ENCODE measurements at places on chromosomes 6 and 20.

DNA sequence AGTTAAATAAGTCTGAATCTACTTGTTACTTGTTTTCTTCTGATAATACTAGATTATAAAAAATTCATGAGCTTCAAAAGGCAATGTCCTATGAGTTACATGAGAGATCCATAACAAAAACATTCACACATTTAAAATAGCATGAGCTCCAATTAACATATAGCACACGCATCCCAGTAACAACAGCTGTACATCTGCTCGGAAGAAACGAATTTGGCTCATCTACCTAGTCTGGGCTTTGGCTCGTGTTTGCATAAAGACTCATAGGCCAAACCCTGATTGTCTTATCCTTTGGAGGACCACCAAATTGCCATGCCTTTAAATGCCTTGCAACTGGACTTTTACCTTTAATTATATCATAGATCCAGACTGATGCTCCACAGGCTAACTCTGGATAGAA is 259.7 kb upstream of the CHD6 start:
- DNase-seq, result no peak

DNA sequence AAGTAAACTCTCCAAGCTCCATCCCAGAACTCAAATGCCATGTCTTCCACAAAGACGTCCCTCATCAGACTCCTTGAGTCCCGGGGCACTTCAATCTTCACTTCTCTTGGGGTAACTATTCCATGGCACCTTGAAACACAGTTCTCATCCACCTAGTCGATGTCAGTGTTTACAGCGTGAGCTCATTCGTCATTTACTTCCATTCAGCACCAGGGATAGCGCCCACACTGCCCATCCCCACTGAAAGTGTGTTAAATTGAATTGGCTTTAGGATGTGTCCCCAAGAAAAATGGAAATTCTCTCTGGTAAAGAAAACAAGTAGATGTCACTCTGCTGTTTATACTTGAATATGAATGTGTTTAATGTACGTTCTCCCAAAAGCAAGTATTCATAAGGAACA is 31.3 kb downstream of the KCNK15 start:
- DNase-seq, result no peak

GRCh38 chr20:20492521-20493332 is 124.8 kb downstream of the INSM1 start:
- no peak for DNase-seq

DNA sequence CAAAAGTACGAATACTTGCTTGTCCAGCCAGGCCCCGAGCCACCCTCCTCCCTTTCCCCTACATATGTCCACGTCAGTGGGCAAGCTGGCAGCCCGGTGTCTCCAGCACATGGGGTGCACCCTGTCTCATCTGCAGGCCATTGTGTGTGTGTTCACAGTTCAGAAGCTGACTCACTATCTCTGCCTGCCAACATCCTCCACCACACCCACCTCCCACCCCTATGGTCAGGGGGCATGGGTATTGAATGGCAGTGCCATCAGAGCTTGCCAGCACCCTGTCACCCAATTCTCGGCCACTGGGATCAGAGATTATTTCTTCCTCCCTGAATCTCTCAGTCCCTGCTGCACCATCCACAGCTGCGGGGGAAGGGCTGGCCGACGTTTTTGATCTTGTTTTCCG is 195.7 kb downstream of the FARS2 start:
- DNase-seq, result no peak

- no peak for DNase-seq
Measured at GRCh38 chr6:81552644-81553043, 199.8 kb downstream of the TENT5A start.

Measured in activated T-cell treated with anti-CD3 and anti-CD28 coated beads for 48 hours (primary cell).